ENCODE measurements at places on chromosomes 2 and 18.

DNA sequence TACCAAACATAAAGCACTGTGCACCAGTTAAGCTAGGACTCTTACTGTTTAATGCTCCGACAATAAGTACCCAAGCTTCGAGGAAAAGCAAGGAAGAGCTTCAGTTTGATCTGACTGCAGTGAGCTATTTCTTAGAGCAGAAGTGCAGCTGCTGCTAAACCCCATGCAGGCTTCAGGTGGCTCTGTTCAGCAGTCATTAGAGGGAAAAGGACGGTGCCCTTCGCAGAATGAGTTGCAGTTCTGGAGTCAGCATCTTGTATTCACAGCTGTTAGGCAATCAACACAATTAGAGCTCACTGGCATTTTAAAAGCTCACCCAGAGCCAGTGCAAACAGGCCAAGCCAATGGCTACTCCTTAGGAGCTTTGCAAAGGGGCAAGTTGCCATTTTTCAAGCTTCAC is 1.5 kb upstream of the CERKL start:
- H3K4me1 ChIP-seq = peaks cover 17% of the 10 kb centered on the region
- H3K4me3 ChIP-seq = no peak overlapping the region
- H3K36me3 ChIP-seq = no peaks in the 10 kb centered on the region
- DNase-seq = no peak
- H3K27me3 ChIP-seq = peaks cover 11% of the 10 kb centered on the region

- no peak for DNase-seq
- H3K4me1 ChIP-seq = peaks cover 18% of the 10 kb centered on the region
Measured at GRCh38 chr18:57087644-57088376, 59.1 kb upstream of the BOD1L2 start.

DNA sequence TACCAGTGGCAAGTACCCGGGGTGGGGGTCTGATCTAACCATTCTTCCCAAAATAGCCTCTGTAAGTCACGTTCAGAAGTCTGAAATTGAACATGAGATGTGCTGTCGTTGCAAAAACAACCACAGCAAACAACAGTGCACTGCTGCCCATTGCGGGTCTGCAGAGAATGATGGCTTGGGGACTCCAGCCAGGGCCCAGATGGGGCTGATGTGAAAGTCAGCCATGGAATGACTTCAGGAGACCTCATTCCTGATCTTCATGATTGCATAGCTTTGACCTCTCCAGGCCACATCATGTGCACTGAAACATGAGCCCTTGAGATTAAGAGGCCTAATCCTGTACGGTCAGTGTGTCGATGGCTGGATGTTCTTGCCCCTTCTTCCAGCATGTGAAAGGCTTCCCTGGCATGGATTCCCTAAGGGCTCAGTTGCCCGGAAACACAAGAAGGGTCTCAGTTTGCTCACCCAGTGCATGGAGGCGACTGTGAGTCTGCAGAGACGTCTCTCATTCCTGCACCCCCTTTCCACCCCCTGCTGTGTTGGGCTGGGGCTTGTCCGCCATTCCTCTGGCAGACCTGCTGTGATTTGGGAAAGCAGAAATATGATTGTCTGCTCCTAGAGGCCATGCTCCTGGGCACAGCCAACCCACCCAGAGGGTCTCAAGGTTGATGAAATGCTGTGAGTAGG is 191.6 kb downstream of the SEPTIN10 start:
- no peaks in the 10 kb centered on the region for H3K36me3 ChIP-seq
- no peaks in the 10 kb centered on the region for H3K4me1 ChIP-seq
- H3K4me3 ChIP-seq = no peak overlapping the region
- DNase-seq = no peak
- no peaks in the 10 kb centered on the region for H3K27me3 ChIP-seq

GRCh38 chr2:230912046-230912445 is 13.0 kb downstream of the GPR55 start:
- no peak for DNase-seq
- no peaks in the 10 kb centered on the region for H3K36me3 ChIP-seq
- no peak overlapping the region for H3K4me3 ChIP-seq
- no peak overlapping the region for H3K27ac ChIP-seq
- peaks cover 12% of the 10 kb centered on the region for H3K4me1 ChIP-seq

DNA sequence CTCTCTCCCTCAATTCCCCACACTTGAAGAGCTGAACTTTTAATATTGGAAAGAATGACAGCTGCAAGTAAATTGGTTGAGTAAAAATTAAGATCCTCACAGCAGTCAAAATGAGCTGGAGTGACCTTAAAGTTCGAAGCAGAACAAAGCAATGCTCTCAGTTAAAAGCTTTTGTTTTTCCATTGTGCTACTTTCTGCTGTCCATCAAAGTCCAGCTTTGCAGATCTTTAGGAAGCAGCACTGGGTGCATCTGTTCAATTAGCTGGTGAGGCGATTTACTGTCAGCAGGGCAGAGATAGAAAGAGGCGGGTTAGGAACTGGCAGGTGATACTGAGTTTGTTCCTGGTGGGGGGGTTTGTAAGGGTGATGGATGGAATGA is 834.8 kb downstream of the CPS1 start:
- H3K4me1 ChIP-seq = no peaks in the 10 kb centered on the region
- DNase-seq = no peak
- no peaks in the 10 kb centered on the region for H3K27me3 ChIP-seq
- H3K27ac ChIP-seq = no peak overlapping the region
- H3K4me3 ChIP-seq = no peak overlapping the region
- H3K36me3 ChIP-seq = no peaks in the 10 kb centered on the region

GRCh38 chr2:1678609-1679008 is 65.7 kb downstream of the PXDN start:
- no peaks in the 10 kb centered on the region for H3K27me3 ChIP-seq
- H3K27ac ChIP-seq = no peak overlapping the region
- H3K4me1 ChIP-seq = no peaks in the 10 kb centered on the region
- no peaks in the 10 kb centered on the region for H3K36me3 ChIP-seq
- no peak for DNase-seq

GRCh38 chr18:22728481-22729105 is 204.5 kb upstream of the RBBP8 start:
- no peak overlapping the region for H3K4me3 ChIP-seq
- no peak for DNase-seq
- no peaks in the 10 kb centered on the region for H3K36me3 ChIP-seq
- no peaks in the 10 kb centered on the region for H3K4me1 ChIP-seq
- H3K27me3 ChIP-seq = peaks cover 2% of the 10 kb centered on the region
- H3K27ac ChIP-seq = no peak overlapping the region

DNA sequence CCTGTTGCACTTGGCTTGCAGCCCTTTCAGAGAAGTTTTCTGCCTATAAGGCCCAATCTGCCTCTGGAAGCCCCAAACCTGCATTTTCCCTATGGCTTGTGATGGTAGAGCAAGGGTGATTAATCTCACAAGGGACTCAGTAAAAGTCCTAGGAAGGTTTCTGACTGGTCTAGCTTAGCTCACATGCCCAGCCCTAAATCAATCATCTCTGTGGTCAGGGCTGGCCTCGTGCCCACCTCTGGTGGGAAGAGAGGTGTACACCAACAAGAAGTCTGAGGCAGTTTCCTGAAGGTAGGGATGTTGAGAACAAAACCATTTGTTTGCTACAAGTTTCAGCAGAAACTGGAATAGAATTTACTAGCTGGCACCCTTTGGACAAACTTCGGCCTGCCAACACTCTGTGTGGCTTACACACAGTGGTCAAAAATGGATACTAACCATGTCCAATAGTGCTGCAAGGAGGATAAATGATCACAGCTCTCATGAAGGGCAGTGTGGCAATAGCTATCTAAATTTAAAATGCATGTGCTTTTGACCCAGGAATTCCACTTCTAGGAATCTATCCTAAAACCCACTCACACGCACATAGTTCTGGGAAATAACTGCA is 96.4 kb downstream of the EN1 start:
- no peak for DNase-seq
- H3K27me3 ChIP-seq = no peaks in the 10 kb centered on the region
- H3K36me3 ChIP-seq = no peaks in the 10 kb centered on the region
- no peak overlapping the region for H3K27ac ChIP-seq
- H3K4me3 ChIP-seq = no peak overlapping the region
- H3K4me1 ChIP-seq = no peaks in the 10 kb centered on the region

- H3K27me3 ChIP-seq = peaks cover 2% of the 10 kb centered on the region
- DNase-seq = no peak
- H3K4me1 ChIP-seq = peaks cover 5% of the 10 kb centered on the region
- no peak overlapping the region for H3K4me3 ChIP-seq
- no peak overlapping the region for H3K27ac ChIP-seq
Measured at GRCh38 chr2:234969306-234970098, 17.7 kb downstream of the SH3BP4 start.

DNA sequence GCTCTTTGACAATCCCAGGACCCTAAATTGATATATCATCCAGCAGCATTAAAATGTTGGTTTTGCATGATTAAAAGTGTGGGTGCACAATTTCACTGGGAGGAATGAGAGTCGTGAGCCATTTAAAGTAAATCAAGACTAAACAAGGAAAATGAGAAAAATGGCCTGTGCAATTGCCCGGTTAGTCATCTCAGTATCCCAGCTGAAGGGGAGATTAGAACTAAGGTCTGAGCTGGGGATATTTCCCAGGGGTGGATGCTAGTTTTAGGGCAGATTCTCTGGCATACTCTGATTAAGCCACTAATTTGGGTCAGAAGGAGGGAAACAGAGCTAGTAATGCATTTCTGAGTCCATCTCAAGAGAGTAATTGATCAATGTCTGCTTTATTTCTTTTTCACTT is 177.2 kb downstream of the EN1 start:
- H3K27me3 ChIP-seq = no peaks in the 10 kb centered on the region
- H3K4me1 ChIP-seq = no peaks in the 10 kb centered on the region
- no peaks in the 10 kb centered on the region for H3K36me3 ChIP-seq
- no peak overlapping the region for H3K4me3 ChIP-seq
- DNase-seq = no peak
- H3K27ac ChIP-seq = no peak overlapping the region

DNA sequence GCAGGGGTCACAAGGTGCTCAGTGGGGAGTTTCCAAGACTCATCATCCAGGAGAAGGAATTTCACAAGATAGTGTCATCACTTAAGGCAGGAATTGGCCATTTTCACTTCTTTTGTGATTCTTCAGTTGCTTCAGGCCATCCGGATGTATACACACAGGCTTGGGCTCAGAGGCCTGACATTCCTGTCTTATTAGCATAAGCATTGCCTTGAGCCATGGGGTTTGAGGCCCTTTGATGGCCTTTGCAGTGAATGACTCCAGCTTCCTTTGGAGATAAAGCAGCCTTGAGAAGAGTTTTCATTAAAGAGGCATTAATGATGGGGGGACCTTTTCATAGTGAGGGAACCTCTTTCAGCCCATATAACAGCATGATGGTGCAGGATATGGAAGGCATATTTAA is 366.0 kb upstream of the CNTNAP5 start:
- H3K4me1 ChIP-seq = no peaks in the 10 kb centered on the region
- no peaks in the 10 kb centered on the region for H3K36me3 ChIP-seq
- H3K4me3 ChIP-seq = no peak overlapping the region

DNA sequence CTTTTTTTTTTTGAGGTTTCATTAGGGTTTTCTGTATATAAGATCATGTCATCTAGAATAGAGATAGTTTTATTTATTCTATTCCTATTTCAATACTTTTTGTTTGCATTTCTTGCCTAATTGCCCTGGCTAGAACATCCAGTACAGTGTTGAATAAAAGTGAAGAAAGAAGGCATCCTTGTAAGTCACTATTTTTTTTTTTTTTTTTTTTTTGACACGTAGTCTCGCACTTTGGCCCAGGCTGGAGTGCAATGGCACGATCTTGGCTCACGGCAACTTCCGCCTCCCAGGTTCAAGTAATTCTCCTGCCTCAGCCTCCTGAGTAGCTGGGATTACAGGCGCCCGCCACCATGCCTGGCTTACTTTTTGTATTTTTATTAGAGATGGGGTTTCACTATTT is 27.8 kb upstream of the RANBP2 start:
- H3K27ac ChIP-seq = no peak overlapping the region
- DNase-seq = no peak
- no peaks in the 10 kb centered on the region for H3K27me3 ChIP-seq
- no peak overlapping the region for H3K4me3 ChIP-seq

DNA sequence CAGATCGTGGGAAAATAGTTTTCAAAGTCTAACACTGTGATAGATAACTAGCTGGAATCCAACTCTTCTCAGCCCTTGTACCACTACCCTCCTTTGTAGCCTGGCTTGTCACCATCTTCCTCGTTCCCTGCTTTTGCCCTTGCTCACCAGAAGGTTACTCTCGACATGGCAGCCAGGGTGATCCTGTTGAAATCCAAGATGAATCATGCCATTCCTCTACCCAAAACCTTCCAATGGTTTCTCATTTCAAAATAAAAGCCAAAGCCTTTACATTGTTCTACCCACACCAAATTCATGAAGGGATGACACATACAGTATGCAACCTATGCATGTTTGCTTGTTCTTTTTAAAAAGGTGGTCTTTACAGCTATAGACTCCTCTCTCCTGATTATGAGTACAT is 45.7 kb downstream of the STAT4 start:
- H3K27ac ChIP-seq = no peak overlapping the region
- H3K36me3 ChIP-seq = no peaks in the 10 kb centered on the region
- DNase-seq = no peak
- H3K4me1 ChIP-seq = no peaks in the 10 kb centered on the region
- H3K27me3 ChIP-seq = no peaks in the 10 kb centered on the region
- no peak overlapping the region for H3K4me3 ChIP-seq

- no peaks in the 10 kb centered on the region for H3K4me1 ChIP-seq
- H3K36me3 ChIP-seq = no peaks in the 10 kb centered on the region
- H3K27me3 ChIP-seq = no peaks in the 10 kb centered on the region
- no peak overlapping the region for H3K4me3 ChIP-seq
Measured at GRCh38 chr2:169999054-169999453, 171.8 kb downstream of the UBR3 start.

DNA sequence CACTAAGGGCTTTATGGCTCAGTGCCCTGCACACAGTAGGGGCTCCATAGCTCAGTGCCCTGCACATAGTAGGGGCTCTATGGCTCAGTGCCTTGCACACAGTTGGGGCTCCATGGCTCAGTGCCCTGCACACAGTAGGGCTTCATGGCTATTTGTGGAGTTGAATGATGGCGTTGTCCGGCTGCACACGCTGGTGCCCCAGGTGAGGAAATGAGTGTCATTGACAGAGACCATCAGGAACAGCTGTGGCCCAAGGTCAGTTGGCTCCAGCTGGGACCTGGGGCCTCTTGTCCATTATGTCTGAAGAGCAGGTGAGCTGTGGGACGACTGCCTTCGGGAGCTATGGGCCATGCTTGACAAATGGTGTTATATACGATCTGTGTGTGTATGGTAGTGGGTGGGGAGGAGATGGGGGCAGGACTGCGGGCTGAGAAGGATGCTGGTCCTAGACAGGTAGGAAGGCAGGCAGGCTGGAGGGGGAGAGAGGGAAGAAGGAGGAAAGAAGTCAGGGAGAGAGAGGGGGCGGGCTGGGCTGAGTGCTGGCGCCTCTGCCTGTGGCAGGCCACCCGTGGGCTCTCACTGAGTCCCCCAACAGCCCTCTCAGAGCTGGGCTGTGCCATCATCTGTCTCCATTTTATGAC is 130.6 kb downstream of the CLIP4 start:
- H3K36me3 ChIP-seq = no peaks in the 10 kb centered on the region
- H3K4me3 ChIP-seq = no peak overlapping the region
- no peak overlapping the region for H3K27ac ChIP-seq
- no peaks in the 10 kb centered on the region for H3K27me3 ChIP-seq

DNA sequence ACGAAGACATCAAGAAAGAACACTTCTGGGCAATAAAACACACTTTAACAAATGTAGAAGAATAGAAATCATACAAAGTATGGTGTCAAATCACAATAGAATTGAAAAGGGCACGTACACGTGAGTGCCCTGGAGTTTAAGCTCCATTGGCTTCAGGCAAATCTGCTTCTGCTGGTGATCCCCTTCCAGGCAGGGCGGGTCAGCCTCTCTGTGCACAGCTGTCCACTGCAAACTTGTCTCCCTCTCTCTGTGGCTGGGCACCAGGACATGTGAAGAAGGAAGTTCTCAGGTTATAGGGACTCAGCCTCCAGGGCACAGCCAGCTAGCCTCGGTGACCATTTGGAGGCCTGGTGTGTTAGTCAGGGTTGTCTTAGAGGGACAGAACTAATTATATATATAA is 66.0 kb downstream of the ST3GAL5 start:
- H3K36me3 ChIP-seq = no peaks in the 10 kb centered on the region
- H3K27ac ChIP-seq = no peak overlapping the region
- DNase-seq = no peak
- H3K4me3 ChIP-seq = no peak overlapping the region
- H3K27me3 ChIP-seq = no peaks in the 10 kb centered on the region
